Left forelimb (tissue), 1 donor: ENCODE measurements at places on chromosomes 6 and 20.

DNA sequence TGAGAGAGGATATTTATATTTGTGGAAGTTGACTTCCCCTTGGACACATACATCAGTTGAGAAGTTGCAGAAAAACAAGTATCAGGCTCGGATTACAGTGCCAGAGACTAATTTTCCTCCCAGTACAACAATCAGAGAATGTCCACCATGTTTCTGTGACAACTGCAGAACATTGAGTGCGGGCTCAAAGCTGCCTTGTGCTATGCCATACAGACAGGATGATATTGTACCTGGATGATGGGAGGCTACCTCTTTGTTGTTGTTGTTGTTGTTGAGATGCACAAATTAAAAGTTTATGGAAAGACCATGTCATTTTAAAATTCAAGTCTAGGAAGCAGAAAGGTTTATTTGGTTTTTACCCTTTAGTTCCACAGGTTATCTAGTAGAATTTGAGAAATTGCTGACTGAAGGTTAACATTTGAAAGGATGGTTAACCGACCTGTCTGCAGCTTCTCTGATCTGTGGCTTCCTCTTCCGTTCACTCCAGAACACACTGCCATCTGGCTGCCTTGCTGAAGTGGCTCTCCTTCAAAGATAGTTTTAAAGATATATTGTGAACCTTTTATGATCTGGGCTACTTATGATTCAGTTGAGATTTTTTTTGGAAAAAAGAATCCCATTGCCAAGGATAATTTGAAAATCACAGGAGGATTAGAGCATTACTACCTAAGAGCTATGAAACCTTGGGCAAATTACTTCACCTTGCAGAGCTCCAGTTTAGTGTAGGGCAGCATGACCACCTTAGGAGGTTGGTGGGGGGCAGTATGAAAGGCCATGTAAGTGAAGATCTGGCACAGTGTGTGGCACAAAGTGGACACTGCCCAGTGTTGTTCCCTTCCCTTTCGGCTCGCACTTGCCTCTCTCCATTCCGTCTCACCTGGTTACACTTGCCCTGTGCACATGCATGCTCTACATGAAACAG lies 15.9 kb downstream of the TMEM200A start:
- DNase-seq = no peak

GRCh38 chr20:19211661-19212468 lies 577 bp upstream of the SLC24A3 start:
- DNase-seq = peak; percentile 79

DNA sequence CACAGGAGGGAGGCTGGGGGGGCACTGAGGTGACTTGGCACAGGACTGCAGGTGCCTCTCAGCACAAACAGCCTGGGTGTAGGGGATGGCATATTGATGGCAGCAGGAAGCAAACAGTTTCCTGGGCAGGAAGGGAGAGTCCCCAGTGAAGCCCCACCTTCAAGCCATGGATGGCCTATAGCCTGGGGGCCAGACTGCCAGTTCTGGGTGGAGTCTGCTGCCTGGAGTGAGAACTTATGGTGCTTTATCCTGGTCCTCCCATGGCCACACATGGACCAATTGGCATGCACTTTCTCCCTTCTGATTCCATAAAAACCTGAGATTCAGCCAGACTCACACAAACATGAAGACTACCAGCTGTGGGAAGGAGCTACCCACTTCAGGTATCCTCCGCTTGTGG lies 115.2 kb upstream of the NRN1 start:
- DNase-seq = no peak

GRCh38 chr6:142943711-142944123 lies 1.3 kb downstream of the HIVEP2 start:
- DNase-seq = no peak

GRCh38 chr6:100344761-100345160 lies 120.0 kb downstream of the SIM1 start:
- DNase-seq = no peak
